Activated CD4-positive, alpha-beta T cell treated with anti-CD3 and anti-CD28 coated beads, Interleukin-10, Interleukin-2, amounts not matched to agents 100 ng/mL and 50 ng/mL, durations not matched to agents 16 hours and 8 hours (primary cell): ENCODE measurements at places on chromosomes 13 and 19.

DNA sequence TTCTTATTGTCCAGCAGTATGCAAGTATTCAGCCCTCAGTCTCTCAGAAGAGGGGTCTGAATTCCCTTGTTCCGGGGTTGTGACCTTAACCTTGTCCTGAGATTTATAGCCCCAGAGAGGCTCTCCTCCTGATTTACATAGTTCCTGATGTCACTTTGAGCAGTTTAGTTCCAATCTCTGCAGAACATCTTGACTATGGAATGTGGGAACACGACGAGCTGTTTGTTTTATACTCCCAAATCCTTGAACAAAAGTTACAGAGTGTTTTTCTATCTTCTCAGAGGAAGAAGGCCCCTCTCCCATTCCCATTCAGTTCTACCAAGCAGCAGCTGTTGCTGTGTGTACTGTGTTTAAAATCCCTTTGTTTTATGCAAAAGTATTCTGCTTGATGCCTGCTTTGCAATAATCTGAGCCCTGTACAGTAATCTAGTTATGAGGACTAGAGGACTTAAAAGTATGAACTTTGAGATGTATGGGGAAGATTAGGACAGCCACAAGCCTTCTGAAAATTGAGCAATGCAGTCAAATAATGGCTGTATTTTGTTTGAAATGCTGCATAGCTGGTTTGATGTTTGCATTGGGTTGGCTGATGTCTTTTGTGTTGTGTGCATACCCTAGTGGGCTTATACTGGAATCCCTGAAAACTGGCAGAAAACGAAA, 74.7 kb downstream of the KL start:
- DNase-seq: no peak

DNA sequence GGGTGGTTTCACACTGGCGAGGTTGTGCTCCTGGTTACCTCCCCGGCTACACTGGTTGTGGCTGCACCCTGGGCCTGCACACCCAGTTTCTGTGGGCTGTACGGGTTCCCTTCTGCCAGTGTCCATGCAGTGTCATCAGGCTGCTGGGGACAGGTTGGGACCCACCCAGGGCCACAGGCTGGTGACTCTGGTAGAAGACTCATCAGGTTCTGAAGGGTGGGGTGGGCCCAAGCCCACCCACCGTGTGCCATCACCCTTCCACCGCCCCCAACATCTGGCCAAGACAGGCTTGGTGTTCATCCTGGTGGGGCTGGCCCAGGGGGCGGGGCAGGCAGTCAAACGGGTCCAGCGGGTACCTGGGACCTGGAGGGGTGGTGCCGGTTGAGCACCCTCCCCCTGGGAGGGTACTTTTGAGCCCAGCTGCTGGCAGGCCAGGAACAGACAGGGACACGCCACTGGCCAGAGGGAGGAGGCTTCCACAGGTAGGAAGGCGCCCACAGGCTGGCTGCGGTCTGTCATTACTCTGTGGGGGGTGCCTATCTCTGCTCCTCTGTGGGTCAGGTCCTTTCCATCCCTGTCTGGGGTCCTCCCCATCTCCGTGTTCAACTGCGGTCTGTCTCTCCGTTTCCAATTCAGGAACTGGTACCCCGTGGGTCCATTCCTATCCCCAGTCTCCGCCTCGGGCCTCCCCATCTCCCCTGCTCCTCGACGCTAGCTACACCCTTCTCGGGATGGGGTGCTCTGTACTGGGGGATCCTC, at the start of gene RNF225:
Gene RNF225, plus strand, starts transcription at position 437 of the 759 bp plus-strand sequence. CDS start 434 bp downstream, outside the sequence.
- DNase-seq: peak; percentile 57

DNA sequence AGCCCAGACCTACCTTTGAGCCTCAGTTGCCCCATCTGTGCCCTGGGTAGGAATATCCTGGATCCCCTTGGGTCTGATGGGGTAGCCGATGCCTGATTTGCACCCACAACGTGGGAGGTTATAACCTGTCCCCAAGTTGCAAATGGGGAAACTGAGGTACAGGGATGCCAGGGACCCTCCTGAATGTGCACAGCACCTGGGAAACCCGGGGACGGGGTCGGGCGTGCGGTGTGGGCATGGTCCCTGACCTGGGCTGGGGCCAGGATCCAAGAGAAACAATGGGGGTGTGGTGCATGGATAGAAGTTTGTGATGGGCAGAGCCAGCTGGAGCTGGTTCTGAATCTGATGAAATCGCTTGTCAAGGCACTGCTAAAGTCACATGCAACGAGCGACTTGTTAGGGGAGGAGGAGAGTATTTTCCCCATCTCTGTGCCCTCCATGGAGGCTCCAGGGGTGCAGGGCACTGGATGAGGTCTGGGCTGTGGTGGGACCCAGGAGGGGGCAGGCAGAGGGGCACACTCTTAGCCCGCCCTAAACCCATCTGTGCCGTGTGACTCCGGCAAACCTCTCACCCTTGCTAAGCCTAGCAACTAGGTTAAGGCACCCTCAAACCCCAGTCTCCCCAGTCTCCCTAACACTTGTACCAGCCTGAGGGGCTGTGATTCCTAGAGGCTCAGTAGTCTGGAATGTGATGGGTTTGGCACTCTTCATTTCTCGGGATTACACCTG, 749 bp downstream of the GDF15 start:
- no peak for DNase-seq

- DNase-seq: peak; percentile 71
Measured at GRCh38 chr19:43532571-43532961, 422 bp upstream of the ZNF575 start.

GRCh38 chr13:41613984-41614661, 156.8 kb downstream of the RGCC start:
- no peak for DNase-seq

- no peak for DNase-seq
Measured at GRCh38 chr13:36531746-36532486, 99.6 kb downstream of the CCNA1 start.

DNA sequence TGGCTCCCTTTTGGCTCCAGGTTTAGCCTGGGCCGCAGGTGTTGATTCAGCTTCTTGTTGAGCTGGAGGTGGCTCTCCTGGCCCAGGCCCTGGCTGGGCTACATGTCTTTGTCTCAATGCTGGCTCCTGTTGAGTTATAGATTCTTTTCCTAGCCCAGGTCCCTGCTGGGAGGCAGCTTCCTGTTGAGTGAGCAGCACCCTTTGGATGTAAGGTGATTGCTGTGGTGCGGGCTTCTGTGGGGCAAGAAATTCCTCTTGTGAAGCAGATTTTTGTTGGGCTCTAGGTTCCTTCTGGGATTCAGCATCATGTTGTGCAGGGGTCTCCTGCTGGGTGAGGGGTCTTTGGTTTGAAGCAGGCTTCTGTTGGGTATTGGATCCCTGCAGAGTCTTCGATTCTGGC, 545 bp downstream of the LIPE start:
- no peak for DNase-seq

DNA sequence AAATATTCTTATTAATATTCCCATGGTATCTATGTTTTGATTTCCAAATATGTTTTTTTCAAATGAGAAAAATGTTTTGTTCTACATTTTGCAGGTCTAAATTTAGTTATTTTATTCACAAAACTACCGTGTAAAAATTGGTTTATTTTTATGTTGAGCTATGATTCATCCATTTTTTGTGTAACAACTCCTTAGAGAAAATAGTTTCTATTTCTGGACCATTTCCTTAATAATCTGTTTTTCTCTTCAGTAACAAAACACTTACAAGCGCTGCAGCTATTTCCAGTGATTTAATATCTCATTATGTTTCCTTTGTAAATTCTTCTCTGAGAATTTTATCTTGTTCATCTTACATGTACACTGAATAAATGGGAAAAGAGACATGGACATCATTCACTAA, 550.7 kb upstream of the SLITRK5 start:
- DNase-seq: no peak

DNA sequence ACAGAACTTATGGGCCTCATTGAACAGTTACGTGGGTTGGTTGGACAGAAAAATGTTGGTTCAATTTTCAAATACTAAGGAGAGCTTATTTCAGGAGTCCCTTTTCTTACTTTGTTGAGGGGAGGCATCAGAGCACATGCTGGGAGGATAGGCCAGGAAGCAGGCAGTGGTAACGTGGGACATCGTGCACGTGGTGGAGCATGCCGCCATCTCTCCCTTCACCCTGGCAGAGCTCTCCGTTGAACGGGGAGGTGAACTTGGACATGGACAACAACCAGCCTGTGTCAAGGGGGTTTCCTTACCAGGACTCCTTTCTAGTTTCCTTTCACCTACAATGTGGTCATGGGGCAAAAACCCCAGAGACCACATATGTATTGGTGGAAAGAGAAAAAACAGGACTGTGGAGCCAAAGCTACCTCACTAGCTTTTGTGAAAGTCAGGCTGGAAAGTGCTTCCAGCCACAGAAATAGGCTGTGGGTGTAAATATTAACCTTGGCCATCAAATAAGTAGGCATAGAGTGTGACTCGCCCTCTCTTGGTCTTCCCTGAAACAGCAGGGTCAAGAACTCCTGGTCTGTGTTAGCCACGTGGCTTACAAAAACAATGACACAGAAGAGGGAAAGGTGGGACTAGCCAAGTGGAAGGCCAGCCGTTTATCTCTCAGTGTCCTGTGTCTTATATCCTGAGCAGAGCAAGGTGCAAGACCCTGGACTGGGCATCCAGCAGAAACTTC, 14.4 kb downstream of the MICOS13 start:
- no peak for DNase-seq

GRCh38 chr19:19081642-19082151, 17.9 kb downstream of the SLC25A42 start:
- DNase-seq: no peak

- no peak for DNase-seq
Measured at GRCh38 chr13:20713014-20713376, 9.5 kb downstream of the IL17D start.

- no peak for DNase-seq
Measured at GRCh38 chr19:38072776-38073750, 151.0 kb downstream of the DPF1 start.

DNA sequence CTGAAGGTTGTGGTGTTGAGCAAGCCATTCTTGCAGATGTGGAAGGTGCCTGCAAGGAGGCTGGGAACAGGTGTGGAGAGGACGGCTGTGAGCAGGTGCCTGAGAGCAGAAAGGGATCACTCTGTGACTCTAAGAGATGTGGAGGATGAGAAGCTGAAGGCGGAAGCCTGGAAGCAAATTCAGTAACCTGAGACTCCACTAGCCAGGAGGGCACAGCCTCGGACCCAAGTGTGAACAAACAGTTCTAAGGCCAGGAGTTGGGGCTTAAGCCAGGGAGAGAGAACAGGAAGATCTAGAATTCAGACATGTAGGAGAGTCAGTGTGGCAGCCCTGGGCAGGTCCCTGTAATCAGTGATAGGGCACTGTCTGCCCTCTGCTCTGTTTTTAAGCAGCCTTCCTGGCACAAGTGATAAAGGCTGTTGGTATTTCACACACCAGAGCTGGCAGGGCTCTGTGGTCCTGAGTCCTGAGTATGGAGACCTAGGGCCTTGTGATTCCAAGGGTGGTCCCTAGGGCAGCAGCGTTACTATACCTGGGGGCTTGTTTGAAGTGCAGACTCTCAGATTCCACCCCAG, 131.3 kb downstream of the SLC7A1 start:
- DNase-seq: no peak

DNA sequence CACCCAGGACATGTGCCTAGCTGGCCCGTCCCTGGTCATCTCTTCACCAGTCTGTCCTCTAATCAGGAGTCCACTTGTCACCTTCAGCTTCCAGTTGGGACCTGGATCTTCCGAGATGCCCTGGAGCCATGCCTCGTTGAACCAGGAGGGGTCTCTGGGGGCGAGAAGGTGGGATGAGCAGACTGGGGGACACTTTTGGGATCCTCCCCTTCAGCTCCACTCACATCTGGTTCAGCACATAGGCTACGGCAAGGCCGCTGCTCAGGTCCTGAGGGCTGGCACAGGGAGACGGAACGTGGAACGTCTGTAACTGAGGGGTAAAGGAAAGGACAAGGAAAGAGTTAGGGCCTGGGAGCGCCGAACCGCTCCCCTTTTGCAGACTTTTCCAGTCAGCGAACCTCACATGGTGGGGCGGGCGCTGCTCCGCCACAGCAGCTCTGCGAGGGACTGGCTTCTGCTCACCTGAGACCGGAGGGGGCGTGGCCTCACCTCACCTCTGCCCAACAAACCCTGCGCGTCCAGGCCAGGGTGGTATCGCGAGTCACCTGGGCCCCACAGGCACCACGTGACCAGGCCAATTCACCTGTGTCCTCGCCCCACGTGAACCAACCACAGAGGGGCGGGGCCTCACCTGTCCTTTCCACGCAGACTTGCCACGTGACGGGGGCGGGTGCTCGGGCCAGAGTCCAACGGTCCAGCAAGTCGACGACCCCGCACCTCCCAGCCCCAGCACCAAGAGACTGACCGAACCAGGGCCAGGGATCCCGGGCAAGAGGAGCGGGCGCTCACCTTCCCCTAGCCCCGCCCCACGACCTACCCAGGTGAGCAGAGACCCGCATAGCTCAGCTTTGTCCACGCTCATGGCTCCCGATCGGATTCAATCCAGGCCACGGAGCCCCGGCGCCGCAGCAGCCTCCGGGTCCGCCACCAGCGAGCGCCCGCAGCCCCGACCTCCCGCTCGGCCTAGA, at the start of gene HOOK2:
Gene HOOK2, minus strand, starts transcription at position 965 of the 968 bp plus-strand sequence. Its CDS starts 103 bp downstream, at position 862.
- DNase-seq: no peak

DNA sequence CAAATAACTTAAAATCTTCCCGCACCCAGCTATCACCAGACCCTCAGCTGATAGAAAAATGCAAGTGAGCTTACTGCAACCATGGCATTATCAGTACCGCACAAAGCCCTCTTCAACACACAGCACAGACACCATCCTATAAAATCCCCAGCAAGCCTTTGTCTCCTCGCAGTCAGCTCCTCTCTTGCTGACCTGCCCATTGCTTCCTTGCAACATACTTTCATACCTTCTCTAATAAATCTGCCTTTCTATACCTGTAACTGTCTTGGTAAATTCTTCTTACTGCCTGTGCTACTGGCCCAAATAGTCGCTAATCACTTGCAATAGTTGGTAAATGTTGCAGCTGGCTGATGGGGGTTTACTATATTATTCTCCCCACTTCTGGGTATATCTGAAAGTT, 43.3 kb upstream of the FARP1 start:
- no peak for DNase-seq

GRCh38 chr19:8392017-8392591, 1.9 kb downstream of the RAB11B start:
- no peak for DNase-seq

DNA sequence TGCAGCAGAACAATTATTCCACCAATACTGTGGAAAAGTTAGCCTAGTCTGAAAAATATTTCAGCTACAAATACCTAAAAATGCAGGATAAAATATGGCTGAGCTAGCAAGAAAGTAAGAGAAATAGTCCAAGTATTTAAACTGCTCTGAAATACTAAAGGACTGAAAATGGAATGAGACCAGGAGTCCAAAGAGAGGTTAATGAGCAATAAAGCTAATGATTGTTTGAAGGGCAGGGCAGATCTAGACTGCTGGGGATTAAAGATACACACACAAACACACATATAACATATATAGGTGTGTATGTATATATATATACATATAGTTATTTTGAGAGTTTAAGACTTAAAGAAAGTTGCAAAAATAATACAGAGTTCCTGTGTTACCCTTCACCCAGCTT, 2.6 kb upstream of the CDADC1 start:
- DNase-seq: no peak

- peak; percentile 23 for DNase-seq
Measured at GRCh38 chr19:18848878-18849661, 17.3 kb downstream of the UPF1 start.

GRCh38 chr19:57583521-57584416, at the start of gene ZIK1:
Gene ZIK1 (plus strand): TSS chr19:57584145. CDS start chr19:57584357, 212 bp downstream.
- peak; percentile 79 for DNase-seq

- peak; percentile 65 for DNase-seq
Measured at GRCh38 chr19:19445911-19446361, 40.5 kb downstream of the GATAD2A start.
